Stimulated activated CD8-positive, alpha-beta memory T cell treated with anti-CD3 and anti-CD28 coated beads, Interleukin-4, amount 100 ng/mL, for 1 hour (primary cell): ENCODE measurements at places on chromosomes 3 and 15.

GRCh38 chr3:54917174-54917573, 10.7 kb downstream of the LRTM1 start:
- DNase-seq = no peak

DNA sequence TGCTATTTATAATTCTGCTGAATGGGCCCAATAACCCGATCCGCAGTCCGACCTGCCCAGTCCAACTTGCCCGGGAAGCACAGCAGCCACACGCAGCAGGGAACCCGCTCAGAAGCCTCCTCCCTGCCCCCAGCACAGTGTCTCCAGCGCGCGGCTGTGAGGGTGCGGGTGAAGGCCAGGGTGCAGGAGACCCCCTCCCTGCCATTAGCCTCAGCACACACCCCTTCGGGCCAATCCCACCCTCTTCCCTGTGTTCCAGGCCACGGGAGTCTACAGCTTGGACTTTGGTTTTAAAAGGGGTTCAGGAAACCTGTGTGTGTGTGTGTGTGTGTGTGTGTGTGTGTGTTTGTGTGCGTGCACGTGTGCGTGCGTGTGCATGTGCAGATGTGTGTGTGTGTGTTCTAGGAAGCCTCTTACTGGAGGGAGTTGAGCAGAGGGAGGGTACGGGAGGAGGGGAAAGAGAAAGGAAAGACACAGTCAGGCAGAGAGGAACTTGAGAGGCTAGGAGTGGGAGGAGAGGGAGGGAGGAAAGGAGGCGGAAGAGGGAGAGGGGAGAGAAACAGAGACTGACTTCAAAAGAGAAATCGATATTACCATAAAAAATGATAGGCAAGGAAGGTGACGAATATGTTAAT, 34.2 kb downstream of the ATP2B2 start:
- DNase-seq = no peak

- DNase-seq = no peak
Measured at GRCh38 chr3:50195501-50196252, 4.3 kb downstream of the GNAT1 start.

DNA sequence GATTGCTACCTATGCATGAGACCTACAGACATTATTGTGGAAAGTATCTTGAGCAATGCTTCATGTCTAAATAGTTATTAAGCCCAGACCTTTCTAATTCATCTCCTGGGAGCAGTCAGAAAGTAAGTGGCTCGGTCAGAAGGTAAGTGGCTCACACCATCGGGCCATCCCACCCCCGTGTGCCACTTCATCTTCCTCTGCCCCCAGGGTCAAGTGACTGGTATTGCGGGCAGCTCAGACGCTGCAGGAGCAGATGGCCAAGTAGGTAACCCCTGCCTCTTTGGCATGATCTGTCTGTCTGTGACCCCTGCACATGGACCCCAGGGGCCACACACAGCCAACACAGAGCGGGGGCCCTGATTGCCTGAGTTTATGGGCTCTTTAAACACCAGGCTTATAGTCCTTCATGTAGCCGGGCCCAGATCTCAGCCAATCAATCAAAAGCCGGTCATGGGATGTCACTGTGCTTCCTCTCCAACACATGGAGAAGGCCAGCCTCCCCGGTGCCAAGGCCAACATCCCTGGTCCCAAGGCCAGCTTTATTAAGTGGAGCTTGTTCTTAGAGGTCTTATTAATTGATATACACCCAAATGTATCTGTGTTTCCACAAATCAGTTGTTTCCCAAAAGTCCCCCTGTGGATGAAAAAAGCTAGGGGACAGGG, 42.9 kb downstream of the LARP6 start:
- no peak for DNase-seq

DNA sequence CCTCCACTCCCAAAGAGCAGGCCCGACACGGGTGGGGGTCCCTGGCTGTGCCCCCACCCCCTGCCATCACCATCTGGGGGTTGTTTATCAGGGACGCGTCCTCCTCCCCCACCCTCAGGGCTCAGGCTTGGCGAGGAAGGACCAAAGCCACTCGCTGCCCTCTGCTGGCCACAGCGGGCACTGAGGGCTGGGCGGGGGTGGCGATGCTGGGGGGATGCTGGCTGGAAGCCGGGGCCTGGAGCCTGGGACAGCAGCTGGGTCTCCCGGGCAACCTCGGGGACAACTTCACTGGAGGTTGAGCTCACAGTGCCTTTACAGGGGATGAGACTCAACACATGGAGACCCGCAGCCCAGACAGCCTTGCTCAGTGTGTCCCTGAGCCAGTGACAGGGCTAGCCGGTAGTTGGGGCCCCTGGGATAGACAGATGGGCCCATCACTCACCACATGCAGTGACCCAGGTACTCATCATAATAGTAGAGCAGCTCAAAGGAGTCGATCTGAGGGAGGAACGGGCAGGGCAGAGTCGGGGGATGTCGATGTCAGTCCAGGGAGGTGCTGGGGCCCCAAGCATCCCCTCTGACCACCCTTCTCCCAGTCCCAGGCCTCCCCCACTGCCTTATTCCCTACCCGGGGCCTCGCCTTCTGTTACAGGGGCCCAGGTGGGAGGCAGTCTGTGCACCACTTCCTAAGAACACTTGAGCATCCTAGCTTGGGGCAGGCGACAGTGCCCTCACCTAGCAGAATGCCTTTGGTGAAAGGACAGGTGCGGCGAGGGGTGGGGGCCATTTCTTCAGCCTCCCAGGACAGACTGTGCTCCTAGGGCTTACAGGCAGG, 5.9 kb upstream of the CALML4 start:
- no peak for DNase-seq

GRCh38 chr15:79025802-79026201, 64.8 kb downstream of the RASGRF1 start:
- no peak for DNase-seq

- no peak for DNase-seq
Measured at GRCh38 chr3:171666516-171666915, 143.8 kb downstream of the PLD1 start.

GRCh38 chr3:154584974-154585373, 155.0 kb upstream of the GPR149 start:
- DNase-seq = no peak

DNA sequence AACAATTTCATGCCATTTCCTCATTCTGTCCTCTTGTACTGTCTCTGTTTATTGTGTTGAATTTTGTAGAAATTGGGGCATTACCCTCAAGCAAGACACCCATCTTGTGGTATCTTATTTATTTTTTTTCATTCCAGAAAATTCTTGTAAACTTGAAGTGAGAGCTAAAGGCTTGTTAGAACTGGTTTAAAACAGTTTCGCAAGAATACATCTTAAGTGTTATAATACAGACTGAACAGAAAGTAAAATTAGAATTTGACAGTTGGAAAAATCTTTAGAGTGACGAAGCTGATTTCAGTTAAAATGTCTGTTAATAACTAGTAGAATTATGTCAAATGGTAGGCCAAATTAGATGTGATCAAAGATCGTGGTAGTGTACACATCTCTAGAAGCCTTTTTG, 26.9 kb downstream of the RNF13 start:
- DNase-seq = no peak

DNA sequence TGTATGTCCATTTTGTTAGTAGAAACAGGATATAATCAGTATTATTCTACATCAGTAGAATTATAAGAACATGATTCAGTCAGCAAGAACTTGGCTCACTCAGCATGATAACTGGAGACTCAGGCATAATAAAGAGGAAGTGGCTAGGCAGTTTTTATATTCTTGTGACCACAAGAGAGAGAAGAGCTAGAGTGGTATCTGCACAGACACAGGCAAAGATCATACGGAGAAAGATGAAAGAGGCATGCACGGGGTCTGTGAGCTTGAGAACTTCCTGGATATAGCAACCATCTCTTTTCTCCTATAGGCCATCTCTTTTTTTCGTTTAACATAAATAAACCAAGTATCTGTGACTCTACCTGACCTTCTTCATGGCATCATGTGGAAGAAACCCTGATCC, 46.8 kb downstream of the MYO5A start:
- no peak for DNase-seq

DNA sequence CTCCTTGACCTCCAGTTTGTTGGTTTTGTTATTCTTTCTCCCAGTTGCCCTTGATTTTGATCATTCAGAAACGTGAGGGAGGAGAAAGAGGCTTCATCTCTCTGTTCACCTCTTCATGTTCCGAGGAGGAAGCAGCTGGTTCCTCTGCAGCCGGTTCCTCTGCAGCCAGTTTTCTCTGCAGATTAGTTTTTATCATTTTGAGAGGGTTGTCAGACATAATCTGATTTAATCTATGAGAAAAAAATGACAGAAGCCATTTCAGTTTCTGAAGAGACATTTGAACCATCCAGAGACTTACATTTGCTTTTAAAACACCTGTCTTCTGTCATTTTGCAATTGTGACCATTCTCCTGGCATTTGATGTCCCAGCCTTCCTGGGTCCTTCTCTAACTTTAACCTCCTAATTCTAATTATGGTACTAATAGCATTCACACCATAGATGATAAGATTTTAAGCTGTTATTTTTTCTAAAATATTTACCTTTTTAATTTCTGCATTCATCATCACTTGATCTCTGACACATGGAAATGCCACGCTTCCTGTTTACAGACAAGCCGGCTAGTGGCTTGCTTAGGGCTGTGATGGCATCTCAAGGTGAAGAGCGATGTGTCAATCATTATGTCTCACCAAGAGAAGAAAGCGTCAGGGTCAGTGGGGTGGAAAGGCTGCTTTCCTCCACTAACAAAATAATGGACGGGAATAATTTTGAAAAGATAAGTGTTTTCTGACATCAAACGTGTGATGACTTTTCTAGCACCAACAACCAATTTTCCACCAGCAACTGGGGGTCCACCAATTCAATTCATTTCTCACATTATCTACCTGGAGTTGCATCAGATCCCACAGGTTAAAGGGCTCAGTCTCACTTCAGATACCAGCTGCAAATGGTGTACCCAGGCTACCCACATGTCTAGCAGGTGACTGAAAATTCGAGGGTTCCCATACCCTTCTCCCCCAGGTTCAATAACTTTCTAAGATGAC, 76.4 kb downstream of the CHRNA7 start:
- DNase-seq = no peak

GRCh38 chr15:81338170-81339007, 14.4 kb upstream of the STARD5 start:
- DNase-seq = no peak

DNA sequence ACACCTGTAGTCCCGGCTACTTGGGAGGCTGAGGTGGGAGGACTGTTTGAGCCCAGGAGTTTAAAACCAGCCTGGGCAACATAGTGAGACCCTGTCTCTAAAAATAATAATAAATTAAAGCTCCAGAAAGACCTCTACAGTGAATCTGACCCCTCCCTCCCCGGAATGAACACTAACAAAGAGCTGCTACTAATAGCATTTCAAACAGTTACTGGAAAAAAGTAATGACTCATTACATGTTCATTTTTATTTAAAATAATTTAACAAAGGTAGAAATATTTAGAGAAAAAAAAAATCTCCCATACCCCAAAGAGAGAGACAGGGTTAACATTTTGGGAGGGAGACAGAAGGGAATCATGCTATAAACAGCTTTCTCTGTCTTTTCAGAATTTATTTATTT, 2.2 kb upstream of the UBA3 start:
- no peak for DNase-seq

DNA sequence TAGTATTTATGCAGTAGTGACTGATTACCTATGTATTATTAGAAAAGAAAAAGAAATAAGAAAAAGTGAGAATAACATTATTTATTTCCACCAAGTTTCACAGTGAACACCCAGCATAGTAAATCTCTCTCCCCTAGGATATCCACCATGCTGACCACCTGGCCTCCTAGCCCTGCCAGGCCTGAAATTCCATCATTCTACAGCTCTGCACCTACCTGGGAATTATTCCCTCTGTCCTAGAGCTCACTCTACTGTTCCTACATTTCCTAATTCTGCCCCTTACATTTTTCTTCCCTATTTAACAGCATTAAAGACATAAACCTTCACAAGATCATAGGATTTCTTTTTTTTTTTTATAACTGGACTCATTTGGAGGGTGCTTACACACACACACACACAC, 525.3 kb upstream of the PPP2R3A start:
- no peak for DNase-seq

- DNase-seq = no peak
Measured at GRCh38 chr3:62375655-62376453, 2.5 kb upstream of the FEZF2 start.

- no peak for DNase-seq
Measured at GRCh38 chr15:40990789-40991188, 37.5 kb downstream of the CHAC1 start.

- DNase-seq = no peak
Measured at GRCh38 chr3:64417816-64418215, 192.6 kb upstream of the PRICKLE2 start.

DNA sequence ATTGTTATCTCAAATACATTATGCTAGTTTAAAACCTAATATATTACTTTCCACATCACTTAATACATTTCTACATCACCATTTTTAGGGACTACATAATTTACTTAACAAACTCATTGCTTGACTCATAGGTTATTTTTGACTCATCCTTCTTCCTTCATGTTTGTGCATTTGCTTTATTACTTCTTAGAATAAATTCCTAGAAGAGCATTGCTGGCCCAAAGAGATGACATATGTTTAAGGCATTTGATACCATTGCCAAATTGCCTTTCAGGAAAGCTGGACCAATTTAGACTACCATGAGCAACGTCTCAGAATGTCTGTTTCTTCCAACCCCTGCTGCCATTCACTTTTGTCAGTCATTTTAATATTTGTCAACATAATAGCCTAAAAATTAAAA, 905.8 kb downstream of the IGSF11 start:
- DNase-seq = no peak

- no peak for DNase-seq
Measured at GRCh38 chr15:40471808-40472150, 995 bp downstream of the CHST14 start.

- no peak for DNase-seq
Measured at GRCh38 chr3:122350814-122351418, 25.9 kb downstream of the CSTA start.

DNA sequence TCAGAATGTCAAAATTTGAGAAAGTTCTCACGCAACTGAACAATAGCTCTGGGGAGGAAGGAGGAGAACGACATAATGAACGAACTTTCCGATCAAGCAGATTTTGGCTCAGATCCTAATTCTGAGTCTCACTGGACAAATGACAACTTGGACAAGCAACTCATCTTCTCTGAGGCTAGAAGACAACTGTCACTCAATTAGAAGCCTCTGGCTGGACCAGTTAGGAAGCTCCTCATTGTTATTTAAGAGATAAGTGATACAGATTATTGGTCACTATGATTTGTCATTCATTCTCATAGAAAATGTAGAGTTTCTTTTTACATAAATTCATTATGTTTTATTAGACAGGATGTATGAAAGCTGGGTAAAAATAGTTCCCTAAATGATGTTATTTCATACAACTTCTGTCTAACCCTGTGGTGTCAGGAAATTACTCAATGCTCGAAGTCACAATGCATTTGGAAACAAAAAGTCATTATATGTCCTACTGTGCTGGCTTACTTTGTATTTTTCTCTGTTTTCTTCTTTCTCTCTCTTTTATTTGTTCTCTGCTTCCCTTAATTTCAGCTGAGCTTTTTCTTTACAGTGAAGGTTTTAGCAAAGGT, 11.0 kb upstream of the C3orf49 start:
- DNase-seq = no peak

- no peak for DNase-seq
Measured at GRCh38 chr15:48242015-48242414, 35.9 kb downstream of the SLC12A1 start.

- no peak for DNase-seq
Measured at GRCh38 chr3:107975529-107976201, 115.2 kb downstream of the CD47 start.

GRCh38 chr3:69499899-69500421, 114.1 kb upstream of the FRMD4B start:
- DNase-seq = no peak
